ENCODE measurements at places on chromosomes 4 and X. TPM values are rescaled to one million over a fixed set of nuclear protein-coding genes. Genes with fewer than 3 reads are reported as not detected.

Gene CRMP1
- total RNA-seq, result under 0.01 TPM

DNA sequence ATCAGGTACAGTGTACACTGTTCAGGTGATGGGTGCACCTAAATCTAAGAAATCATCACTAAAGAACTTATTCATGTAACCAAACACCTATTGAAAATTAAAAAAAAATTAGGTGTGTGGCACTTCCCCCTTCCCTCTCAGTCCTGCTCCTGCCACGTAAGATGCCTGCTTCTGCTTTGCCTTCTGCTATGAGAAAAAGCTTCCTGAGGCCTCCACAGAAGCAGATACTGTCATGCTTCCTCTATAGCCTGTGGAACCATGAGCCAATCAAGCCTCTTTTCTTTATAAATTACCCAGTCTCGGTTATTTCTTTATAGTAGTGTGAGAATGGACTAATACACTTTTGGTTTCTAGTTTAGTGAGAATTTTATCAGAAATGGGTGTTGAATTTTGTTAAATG is 459.8 kb upstream of the DIPK2B start:
- no peak overlapping the region for H3K27ac ChIP-seq
- H3K27me3 ChIP-seq, result peaks cover 6% of the 10 kb centered on the region
- no peak overlapping the region for H3K4me3 ChIP-seq
- H3K4me1 ChIP-seq, result no peaks in the 10 kb centered on the region
- no peaks in the 10 kb centered on the region for H3K36me3 ChIP-seq

DNA sequence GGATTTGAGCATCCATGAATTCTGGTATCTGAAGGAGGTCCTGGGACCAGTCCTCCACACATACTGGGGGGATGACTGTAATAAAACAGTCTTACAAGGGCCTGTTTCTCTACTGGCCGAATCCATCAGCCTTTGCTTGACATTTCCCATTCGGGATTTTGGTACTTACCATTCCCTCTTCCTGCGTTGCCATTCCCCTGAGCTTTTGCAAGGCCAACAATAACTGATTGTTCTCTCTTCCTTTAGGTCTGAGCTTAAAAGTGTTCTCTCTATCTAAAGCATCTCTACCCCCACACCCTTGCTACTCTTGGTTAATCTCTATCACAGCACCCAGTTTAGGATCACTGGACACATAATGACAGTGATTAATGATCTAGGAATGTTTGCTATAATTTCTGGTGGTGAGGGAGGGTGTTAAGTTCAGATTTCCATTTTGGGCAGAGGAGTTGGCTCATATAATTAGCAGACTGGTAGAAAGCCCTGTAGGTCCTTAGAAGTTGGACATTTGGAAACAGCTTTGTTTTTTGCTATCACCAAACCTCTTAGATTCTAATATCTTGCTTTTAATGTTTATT is 29.4 kb downstream of the TMA16 start:
- H3K27me3 ChIP-seq, result no peaks in the 10 kb centered on the region
- DNase-seq, result peak; percentile 25

Gene SCLT1
- total RNA-seq, result 14.1 TPM

Gene USP17L12
- total RNA-seq, result not detected

- no peaks in the 10 kb centered on the region for H3K27me3 ChIP-seq
- peak; percentile 76 for DNase-seq
- H3K36me3 ChIP-seq, result no peaks in the 10 kb centered on the region
- no peaks in the 10 kb centered on the region for H3K4me1 ChIP-seq
- H3K4me3 ChIP-seq, result no peak overlapping the region
Measured at GRCh38 chrX:49251325-49251724, 13.2 kb downstream of the FOXP3 start.

Gene ARSD
- total RNA-seq, result 23.3 TPM

Gene CFAP299
- total RNA-seq, result 1.5 TPM

DNA sequence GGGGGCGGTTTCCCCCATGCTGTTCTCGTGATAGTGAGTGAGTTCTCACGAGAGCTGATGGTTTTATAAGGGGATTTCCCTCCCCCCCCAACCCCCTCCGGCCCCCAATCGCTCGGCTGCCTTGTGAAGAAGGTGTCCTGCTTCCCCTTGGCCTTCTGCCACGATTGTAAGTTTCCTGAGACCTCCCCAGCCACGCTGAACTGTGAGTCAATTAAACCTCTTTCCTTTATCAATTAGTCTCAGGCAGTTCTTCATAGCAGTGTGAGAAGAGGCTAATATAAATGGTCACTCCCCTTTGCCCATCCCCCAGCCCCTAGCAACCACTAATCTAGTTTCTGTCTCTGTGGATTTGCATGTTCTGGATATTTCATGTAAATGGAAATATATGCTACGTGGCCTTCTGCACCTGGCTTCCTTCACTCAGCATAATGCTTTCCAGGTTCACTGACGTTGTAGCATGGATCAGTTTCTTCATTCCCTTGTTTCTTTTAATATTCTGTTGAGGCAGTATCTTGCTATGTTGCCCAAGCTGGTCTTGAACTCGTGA is 16.4 kb downstream of the GPR143 start:
- no peaks in the 10 kb centered on the region for H3K36me3 ChIP-seq
- H3K4me1 ChIP-seq, result no peaks in the 10 kb centered on the region
- no peak overlapping the region for H3K4me3 ChIP-seq
- no peaks in the 10 kb centered on the region for H3K27me3 ChIP-seq
- no peak overlapping the region for H3K27ac ChIP-seq

DNA sequence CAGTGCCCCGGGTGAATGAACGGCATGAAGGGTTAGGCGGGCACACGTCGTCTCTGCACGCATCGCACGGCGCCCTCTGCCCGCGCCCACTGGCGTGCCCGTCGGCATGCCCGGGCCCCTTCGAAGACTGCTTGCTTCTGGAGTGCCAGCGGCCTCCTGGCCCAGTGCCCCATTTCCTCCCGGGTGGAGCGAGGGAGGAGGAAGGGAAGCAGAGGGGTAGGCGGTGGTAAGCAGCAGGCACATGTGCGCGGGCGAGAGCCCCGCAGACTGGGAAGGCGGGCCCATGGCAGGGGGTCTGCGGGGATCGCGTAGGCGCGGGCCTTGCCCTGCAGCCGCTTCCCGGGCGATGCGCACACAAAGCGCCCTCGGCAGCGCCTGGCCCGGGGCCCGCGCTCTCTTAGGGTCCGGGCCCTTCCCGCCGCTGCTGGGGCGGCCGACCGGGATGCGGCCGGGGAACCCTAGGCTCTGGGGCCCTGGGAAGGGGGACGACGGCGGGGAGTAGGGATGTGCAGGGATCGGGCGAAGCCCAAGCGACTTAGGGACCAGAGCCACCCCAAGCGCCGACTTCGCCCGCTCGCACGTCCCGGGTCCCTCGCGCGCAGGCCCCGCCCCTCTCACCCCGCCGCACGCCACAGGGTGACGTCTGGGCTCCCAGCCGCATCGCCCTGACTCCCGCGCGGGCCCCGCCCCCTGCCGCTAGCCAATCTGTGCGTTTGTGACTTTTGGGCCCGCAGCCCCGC is 866 bp upstream of the EMD start:
- no peaks in the 10 kb centered on the region for H3K27me3 ChIP-seq
- peak overlapping the region; percentile 66 for H3K4me3 ChIP-seq
- peaks cover 12% of the 10 kb centered on the region for H3K36me3 ChIP-seq
- H3K27ac ChIP-seq, result peak overlapping the region; percentile 85
- peak; percentile 99 for DNase-seq

- no peaks in the 10 kb centered on the region for H3K36me3 ChIP-seq
- no peak overlapping the region for H3K4me3 ChIP-seq
- H3K27ac ChIP-seq, result no peak overlapping the region
- no peak for DNase-seq
Measured at GRCh38 chr4:12270546-12270945, 841.9 kb upstream of the HS3ST1 start.

Gene CBLL2
- total RNA-seq, result under 0.01 TPM

- H3K4me3 ChIP-seq, result no peak overlapping the region
- H3K27ac ChIP-seq, result no peak overlapping the region
- H3K27me3 ChIP-seq, result no peaks in the 10 kb centered on the region
- no peaks in the 10 kb centered on the region for H3K4me1 ChIP-seq
- H3K36me3 ChIP-seq, result no peaks in the 10 kb centered on the region
Measured at GRCh38 chr4:9893329-9894108, 112.1 kb downstream of the DRD5 start.

DNA sequence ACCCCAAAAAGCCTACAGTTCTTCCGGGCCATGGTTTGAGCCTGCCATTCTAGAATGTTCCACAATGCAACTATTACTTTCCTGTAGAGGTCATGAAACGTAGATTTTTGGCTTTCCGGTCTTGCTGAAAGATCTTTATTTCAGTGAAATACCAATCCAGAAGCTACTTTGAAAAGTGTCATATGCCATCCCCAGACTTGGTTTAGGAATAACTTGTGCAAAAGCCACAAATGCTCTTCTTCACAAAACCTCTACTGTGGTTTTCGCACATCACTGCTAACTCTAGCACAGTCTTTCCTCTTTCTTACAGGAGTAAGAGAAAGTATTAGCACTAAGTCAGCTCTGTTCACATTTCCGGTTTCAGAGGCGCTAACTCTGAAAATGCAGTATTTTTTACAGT is 12.7 kb upstream of the CD40LG start:
- DNase-seq, result no peak
- peaks cover 7% of the 10 kb centered on the region for H3K27me3 ChIP-seq
- no peaks in the 10 kb centered on the region for H3K36me3 ChIP-seq
- H3K4me3 ChIP-seq, result no peak overlapping the region

DNA sequence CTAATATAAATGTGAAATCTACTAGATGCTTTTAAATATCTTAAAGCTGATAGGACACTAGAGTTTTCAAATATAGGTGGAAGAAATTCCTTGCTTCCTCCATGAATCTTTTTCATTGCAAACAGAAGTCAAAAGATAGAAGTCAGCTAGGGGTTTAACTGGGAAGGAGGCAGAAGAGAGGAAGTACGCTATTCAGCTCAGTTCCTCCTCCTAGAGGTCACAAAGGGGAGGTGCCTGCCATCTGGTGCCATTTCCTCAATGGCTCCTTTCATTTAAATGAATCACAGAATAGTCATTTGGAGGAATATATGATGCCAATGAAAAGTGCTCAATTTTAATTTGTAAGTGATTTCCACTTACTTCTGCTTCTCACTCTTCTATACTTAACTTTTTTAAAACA is 8.5 kb downstream of the COL25A1 start:
- no peaks in the 10 kb centered on the region for H3K4me1 ChIP-seq
- no peaks in the 10 kb centered on the region for H3K27me3 ChIP-seq
- H3K27ac ChIP-seq, result no peak overlapping the region
- no peak overlapping the region for H3K4me3 ChIP-seq

DNA sequence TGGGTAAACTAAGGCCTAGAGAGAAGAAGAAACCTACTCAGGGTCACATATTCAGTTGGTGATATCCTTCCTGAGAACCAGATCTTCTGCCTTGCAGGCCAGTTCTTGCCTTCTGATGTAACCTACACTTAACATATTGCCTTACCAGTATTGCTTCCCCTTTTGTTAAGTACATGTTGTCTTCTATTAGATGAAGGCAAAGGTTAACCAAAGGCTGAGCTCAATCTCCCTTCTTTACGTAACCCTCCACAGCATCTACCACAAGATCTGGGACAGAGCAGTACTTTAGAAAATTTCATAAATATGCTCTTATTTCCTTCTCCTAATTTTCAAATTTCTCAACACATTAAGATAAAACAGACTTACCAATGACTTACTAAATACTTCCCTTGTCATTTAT is 474.4 kb downstream of the SH2D1A start:
- H3K4me1 ChIP-seq, result no peaks in the 10 kb centered on the region
- no peak overlapping the region for H3K27ac ChIP-seq
- H3K27me3 ChIP-seq, result no peaks in the 10 kb centered on the region

DNA sequence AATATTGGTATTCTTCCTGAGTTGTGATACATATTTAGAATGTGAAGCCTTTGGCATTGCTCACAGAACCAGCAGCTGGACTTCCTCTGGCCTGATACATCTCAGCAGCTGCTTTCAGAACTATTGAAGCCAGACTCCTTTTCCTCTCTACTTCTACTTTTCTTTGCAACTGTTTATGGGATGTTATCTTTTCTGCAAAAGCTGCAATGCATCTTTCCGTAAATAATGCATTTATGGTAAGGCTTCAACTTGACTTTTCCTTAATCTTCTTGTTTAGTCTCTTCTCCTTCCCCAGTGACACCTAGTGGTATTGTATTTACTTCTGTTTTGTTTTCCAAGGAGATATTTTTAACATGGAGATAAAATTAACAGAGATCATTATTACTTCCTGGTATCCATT is 1548.7 kb downstream of the PCDH7 start:
- no peaks in the 10 kb centered on the region for H3K27me3 ChIP-seq
- no peak overlapping the region for H3K4me3 ChIP-seq
- no peak for DNase-seq
- H3K27ac ChIP-seq, result no peak overlapping the region

DNA sequence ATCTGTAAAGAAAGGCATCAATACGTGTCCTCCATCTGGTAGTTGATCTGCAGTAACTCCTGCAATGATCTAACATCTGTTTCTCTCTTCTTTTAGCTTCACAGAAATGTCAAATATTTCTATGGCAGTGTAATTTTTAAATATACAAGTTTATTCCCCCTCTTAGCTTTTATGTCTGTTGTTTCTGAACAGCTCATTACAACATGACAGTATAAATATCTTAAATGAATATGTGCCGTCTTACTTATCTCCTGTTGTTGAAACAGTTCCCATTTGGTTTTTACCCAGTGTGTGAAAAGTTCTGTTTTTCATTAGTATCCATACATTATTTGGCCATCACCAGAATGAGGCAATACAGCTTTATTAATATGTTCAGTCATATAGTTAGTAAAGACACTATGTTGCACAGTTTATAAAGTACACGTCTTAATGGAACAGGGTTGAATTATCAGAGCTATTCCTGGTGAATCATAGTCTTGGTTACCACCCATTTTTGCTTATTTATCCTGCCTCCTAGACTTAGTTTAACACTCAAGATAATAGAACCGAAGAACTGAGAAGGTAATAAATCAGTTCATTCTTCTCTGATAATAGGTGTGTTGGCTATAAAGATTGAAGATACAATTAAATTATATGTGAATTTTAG is 321.6 kb downstream of the TENM3 start:
- peaks cover 3% of the 10 kb centered on the region for H3K4me1 ChIP-seq
- H3K27me3 ChIP-seq, result no peaks in the 10 kb centered on the region
- no peak for DNase-seq
- no peak overlapping the region for H3K27ac ChIP-seq
- no peak overlapping the region for H3K4me3 ChIP-seq

DNA sequence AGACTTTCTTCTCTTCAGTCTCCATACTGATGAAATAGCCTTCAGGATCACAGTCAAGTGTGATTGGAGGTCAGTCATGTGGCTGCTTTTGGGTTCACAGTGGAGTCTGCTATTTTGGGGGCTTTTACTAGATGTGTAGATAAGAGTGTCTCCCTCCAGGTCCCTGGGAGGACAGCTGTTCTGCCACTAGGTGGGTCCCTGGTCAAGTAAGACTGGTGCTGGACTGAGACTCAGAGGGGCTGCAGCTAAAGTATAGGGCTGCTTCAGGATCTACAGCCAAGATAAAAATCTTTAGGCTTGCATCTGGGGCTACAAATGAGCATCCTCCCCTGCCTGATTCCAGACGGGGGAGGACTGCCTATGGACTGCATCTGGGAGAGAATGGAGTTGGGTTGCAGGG is 200.7 kb upstream of the ANKRD50 start:
- no peak for DNase-seq
- no peaks in the 10 kb centered on the region for H3K36me3 ChIP-seq
- H3K27ac ChIP-seq, result no peak overlapping the region
- peaks cover 10% of the 10 kb centered on the region for H3K4me1 ChIP-seq
- no peaks in the 10 kb centered on the region for H3K27me3 ChIP-seq

Gene GAGE12J
- total RNA-seq, result not detected

Gene FAM184B
- under 0.01 TPM for total RNA-seq

- no peaks in the 10 kb centered on the region for H3K4me1 ChIP-seq
- no peak overlapping the region for H3K4me3 ChIP-seq
- no peaks in the 10 kb centered on the region for H3K36me3 ChIP-seq
- H3K27me3 ChIP-seq, result no peaks in the 10 kb centered on the region
- no peak overlapping the region for H3K27ac ChIP-seq
- no peak for DNase-seq
Measured at GRCh38 chr4:145333786-145334185, 147.9 kb upstream of the SMAD1 start.
